Mucosa of gallbladder (tissue), 1 donor: ENCODE measurements at places on chromosomes 5 and 9. TPM values are rescaled to one million over a fixed set of nuclear protein-coding genes. Genes with fewer than 3 reads are reported as not detected.

Gene DNLZ
- total RNA-seq = 16.4 TPM

Gene PTGER4
- 24.0 TPM for total RNA-seq

DNA sequence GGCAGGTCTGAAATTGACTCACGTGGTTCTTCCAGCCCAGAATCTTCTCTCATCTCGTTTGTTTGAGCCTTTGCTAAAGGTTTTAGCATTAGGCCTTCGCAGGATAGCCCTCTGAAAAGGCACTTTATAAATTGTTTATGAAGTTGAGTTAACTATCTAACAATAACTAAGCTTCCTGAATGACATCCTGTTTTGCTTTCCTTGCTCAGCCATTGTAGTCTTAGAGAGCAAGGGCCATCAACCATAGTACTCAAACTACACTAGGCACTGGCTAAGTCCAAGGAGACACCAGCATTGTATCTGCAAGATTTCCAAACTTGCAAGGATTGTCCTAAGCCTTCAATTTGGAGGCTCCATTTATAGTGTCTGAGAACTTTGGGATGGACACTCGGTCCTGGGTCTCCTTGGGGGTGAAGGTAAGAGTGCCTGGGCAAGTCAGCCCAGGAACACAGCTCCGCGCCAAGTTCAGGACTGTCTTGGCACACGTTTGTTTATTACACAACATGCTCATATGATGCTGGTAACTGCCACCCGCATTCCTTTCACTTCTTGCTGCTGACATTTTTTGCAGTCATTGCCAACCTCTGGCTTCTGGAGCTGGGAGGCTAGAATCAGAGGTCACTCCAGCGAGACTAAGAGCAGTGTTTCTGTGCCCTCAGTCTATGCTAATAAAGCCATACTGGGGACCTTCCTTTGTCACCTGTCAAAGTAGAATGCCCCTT, 151.1 kb downstream of the ESM1 start:
- no peak for DNase-seq

Gene AQP7
- 15.0 TPM for total RNA-seq

DNA sequence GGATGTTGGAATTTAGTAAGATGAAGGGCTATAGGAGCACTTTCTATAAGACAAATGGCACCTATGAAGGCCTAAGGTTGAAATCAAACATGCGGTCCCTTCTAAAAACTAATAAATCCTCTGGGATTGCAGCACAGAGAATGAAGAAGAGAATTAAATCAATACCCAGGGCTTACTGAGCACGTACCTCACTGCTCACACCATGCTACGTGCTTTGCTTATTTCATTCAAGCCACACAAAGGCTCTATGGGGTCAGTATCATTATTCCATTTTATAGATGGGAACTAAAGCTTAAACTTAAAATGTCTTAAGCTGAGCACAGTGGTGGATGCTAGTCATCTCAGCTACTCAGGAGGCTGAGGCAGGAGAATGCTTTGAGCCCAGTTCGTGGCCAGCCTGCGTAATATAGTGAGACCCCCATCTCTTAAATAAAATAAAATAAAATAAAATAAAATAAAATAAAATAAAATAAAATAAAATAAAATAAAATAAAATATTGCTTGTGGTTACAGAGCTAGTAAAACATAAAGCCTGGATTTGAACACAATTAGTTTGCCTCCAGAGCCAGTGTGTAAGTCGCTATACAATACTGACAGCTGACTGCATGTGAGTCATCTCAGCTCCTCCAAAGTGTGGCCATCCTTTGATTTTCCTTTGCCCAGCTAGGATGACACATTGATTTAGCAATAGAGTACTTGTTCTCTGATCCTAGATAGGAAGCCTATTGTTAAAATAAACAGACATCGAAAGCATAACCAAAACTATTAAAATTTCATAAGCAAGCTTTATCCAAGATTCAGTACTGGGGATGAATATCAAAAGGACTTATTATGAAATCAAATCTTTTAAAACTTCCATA, 20.9 kb upstream of the DPYSL3 start:
- no peak for DNase-seq

Gene DOCK8
- total RNA-seq = 47.2 TPM

Gene GAPVD1
- total RNA-seq = 45.8 TPM

- no peak for DNase-seq
Measured at GRCh38 chr5:122172207-122172606, 42.9 kb downstream of the ZNF474 start.

DNA sequence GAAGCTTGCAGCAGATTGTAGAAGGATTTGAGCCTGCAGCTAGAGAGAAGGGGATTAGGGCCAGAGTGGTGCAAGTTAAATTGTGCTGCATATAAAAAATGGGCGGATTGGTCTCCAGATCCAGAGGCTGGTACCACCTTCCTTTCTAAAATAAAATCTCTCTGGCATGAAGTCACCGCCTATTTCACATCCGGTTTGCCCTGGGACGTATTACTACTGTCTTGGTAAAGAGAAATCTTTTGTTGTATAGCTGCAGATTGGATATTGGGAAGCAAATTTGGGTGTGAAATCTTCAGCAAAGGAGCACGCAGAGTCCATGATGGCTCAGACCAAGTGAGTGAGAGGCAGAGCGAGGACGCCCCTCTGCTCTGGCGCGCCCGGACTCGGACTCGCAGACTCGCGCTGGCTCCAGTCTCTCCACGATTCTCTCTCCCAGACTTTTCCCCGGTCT, at the start of gene GABRA1:
TSS of gene GABRA1 (plus strand) at position 180 of the 451 bp plus-strand sequence. CDS start 2,691 bp downstream, outside the sequence.
- DNase-seq = no peak

Gene TMEM8B
- 36.2 TPM for total RNA-seq

- no peak for DNase-seq
Measured at GRCh38 chr5:43016217-43016779, 23.8 kb downstream of the ANXA2R start.

- no peak for DNase-seq
Measured at GRCh38 chr9:17906841-17907778, 328.2 kb downstream of the SH3GL2 start.

Gene CDC20B
- 0.20 TPM for total RNA-seq

DNA sequence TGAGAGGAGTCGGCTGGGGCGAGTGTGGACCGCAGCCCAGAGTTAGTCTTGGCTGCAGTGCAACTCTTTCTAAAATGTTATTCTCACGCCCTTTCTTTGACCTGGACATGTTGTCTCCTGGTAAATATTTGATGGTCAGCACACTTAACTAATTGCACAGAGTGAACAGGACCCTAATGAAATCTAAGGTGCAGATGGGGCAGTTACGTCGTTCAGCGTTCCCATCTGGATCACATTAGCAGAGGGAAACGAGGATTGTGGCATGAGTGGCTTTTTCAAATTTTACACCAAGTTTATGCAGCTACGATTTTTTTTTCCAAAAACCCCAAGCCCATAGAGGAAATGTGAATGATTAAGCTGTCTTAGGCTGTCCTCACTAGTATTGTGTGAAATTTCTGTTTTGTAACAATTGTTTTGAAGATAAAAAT, 483 bp downstream of the C9orf85 start:
- DNase-seq = no peak

DNA sequence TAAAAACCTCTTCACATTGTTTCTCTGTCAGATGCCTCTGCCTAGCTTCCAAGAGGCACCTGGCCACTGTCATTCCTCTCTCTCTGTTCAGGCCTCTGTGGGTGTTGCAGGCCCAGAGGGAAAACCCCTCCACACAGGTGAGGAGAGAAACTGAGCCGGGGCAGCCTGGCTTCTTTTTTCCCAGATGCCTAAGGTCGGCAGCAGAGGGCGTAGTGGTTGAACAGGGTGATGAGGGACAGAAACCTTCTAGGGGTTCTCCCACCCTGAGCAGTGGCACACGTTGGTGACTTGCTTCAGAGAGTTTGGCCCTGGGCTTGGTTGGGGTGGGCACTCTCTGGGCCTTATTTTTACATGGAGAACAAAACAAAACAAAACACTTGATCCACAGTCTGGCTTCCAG, 12.2 kb downstream of the IL9 start:
- DNase-seq = no peak

DNA sequence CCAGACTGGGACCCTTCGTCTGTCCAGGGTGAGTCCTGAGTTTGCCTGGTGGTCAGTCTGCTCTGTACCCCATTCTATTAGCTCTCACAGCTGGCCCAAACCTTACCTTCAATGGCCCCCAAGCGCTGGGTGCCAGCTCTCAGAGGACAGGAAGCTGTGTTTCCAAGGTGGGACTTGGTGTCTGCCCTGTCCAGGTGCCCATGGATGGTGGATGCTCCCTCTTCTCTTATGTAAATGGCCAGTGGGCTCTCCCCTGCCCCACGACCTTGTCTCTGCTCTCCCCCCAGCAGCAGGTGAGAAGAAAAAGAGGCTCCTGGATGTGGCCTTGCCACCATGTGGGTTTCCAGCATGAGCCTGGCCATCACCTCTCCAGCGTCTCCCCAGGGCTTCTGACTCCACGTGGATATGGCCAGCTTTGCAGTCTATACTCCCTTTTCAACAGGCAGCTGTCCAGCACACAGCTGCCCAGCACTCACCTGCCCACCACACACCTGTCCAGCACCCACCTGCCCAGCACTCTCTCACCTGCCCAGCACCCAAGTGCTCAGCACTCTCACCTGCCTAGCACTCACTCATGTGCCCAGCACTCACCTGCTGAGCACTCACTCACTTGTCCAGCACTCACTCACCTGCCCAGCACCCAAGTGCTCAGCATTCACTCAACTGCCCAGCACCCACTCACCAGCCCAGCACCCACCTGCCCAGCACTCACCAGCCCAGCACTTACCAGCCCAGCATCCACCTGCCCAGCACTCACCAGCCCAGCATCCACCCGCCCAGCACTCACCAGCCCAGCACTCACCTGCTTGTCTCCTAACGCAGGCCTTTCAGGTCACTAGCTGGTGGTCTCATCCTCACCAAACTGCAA, 136.2 kb upstream of the IRX2 start:
- DNase-seq = no peak

Gene ADGRV1
- total RNA-seq = 31.9 TPM

GRCh38 chr5:58985759-58986158, 402.9 kb downstream of the RAB3C start:
- DNase-seq = no peak

Gene MARVELD2
- total RNA-seq = 47.1 TPM

- no peak for DNase-seq
Measured at GRCh38 chr9:37925786-37926736, 22.1 kb upstream of the SLC25A51 start.

Gene SEPTIN8
- 63.9 TPM for total RNA-seq

DNA sequence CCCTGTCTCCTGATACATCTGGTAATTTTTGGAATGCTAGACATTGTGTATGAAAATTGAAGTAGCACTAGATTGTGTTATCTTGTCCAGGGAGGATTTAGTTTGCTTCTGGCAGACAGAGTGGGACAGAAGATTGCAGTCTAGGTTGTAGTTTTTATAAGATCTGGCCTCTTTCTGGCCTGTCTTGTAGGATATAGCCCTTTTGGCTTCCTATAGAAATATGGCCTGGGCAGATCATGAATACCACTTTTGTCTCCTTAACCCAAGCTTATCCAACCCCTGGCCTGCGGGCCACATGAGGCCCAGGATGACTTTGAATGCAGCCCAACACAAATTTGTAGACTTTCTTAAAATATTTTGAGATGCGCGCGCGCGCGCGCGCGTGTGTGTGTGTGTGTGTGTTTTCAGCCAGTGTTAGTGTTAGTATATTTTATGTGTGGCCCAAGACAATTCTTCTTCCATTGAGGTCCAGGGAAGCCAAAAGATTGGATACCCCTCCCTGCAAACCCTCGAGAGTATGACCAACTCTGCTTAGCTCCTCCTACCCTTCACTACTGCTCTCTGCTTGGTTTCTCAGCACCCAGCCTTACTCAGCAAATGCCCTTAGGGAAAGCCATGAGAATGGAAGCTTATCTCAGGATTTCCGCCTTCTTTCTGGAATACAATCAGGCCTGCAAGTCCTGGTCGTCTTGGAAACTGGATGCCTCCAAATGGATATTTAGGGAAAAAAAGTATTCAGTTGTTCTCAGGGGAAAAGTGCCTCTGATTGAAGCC, 26.5 kb downstream of the ANKRD33B start:
- DNase-seq = no peak
